ENCODE measurements at places on chromosomes 5 and 9.

GRCh38 chr9:128322404-128323211 lies at the start of the genes COQ4 and TRUB2:
Gene COQ4, plus strand, starts transcription at chr9:128322839. Its CDS starts 20 bp downstream, at chr9:128322859.
Gene TRUB2, minus strand, starts transcription at chr9:128322447. Its CDS starts 39 bp downstream, at chr9:128322408.
- peak; percentile 93 for DNase-seq

GRCh38 chr5:135034236-135034962 lies 371 bp upstream of the PITX1 start:
- DNase-seq: no peak

GRCh38 chr5:145237843-145238242 lies 597.3 kb downstream of the PRELID2 start:
- no peak for DNase-seq

DNA sequence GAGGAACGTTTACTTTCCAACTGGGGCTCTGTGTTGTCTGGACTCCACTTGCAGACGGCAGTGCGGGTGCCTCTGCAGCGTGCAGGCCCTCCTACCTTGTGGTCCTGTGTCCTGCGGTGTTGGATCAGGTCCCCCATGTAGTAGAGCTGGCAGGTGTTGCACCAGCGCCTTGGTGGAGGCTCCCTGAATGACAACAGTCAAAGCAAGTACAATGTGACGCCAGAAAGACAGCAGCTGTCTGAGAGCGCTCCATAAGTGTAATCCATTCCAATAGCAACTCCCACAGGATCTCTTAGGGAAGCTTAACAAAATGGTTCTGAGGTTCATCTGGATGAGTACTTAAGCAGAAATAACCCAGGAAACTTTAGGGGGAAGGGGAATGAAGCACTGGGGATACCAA lies 9.9 kb downstream of the BBLN start:
- no peak for DNase-seq

DNA sequence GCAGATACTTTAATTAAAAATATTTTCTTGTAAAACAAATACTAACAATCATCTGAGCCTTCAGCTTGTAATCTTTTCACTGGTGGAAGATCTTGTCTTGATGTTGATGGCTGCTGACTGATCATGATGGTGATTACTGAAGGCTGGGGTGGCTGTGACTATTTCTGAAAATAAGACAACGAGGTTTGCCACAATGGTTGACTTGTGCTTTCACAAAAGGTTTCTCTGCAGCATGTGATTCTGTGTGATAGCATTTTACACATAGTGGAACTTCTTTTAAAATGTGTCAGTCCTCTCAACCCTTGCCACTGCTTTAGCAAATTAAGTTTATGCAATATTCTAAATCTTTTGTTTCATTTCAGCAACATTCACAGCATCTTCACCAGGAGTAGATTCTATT lies 461.0 kb downstream of the CCDC171 start:
- no peak for DNase-seq

GRCh38 chr5:12003680-12004079 lies 99.4 kb upstream of the CTNND2 start:
- DNase-seq: no peak

DNA sequence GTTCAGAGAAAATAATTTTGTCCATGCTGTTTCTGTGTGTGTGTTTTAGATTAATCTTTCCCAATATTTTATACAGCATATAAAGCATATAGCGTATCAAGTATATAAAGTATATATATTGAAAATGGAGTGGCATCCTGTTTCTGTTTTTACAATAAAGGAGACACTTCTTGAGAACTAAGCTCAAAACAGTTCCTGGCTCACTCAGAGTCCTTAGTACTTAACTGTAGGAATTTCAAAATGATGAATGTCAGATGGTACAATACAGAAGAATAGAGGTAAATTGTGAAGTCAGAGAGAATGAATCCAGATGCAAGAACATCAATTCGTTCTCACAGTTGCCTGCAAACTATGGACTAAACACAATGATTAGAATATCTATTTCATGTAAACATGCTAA lies 68.7 kb upstream of the TAS2R1 start:
- DNase-seq: no peak

- no peak for DNase-seq
Measured at GRCh38 chr9:117548556-117548955, 133.7 kb upstream of the ASTN2 start.

GRCh38 chr9:127854960-127855359 lies 502 bp upstream of the ENG start:
- DNase-seq: no peak

GRCh38 chr5:172648013-172648381 lies 6.9 kb downstream of the NEURL1B start:
- DNase-seq: no peak

- DNase-seq: no peak
Measured at GRCh38 chr9:19939734-19940278, 151.0 kb upstream of the SLC24A2 start.

- DNase-seq: peak; percentile 3
Measured at GRCh38 chr9:7756088-7756487, 43.5 kb downstream of the DMAC1 start.

GRCh38 chr5:3098821-3099220 lies 347.3 kb upstream of the IRX2 start:
- no peak for DNase-seq

- DNase-seq: no peak
Measured at GRCh38 chr5:2997179-2997578, 245.7 kb upstream of the IRX2 start.

- no peak for DNase-seq
Measured at GRCh38 chr9:17600962-17601593, 22.2 kb downstream of the SH3GL2 start.

GRCh38 chr9:76717176-76717575 lies 47.1 kb upstream of the PCA3 start:
- no peak for DNase-seq

DNA sequence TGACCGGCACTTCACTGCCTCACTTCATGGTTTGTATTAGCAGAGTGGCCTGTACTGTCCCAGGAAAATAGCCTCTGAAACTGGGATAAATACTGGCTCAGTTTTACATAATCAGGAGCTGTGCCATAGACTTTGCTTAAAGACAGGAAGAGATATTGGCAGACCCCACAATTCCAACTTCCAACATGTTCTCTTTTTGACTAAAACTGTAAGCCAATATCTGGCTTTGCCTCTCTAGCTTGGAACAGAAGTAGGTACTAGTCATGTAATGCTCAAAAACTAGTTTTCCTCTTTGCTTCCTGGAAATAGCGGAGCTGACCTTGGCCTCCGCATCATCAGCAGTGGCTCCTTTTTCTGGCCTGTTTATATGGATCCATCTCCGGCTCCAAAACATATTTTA lies 276.9 kb downstream of the CDH9 start:
- no peak for DNase-seq

DNA sequence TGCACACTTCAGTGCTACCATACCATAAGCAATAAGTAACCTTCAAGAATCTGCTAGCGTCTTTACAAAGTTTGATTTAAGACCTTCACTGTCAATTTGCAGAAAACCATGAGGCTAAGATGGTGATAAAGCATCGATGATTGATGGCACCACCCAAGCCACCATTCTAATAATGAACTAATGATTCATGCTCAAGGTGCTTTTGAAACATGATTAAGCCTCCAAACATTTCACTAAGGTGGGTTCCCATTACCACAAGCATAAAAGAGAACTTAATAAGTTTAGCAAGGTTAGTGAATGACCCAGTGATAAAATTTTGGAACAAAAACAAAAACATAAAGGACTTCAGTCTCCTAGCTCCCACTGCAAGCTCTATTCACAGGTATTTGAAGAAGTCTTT lies 214.7 kb downstream of the FBXL17 start:
- no peak for DNase-seq

DNA sequence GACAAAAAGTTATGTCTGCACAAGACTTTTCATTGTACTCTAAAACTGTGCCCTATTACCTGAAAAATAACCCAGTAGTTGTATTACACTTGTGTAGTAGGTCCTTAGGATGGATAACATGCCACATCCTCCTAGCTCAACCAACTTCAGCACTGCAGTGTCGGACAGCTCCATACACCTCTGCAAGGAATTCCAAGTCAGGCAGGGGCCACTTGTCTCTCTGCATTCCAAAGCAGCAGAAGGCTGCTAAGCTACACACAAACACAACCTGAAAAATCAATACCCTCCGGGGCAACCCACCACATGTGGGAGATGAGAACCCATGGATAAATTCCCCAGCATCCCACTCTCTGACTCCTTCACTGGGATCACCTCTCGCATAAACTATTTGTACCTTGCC lies 50.2 kb downstream of the MED10 start:
- no peak for DNase-seq

- DNase-seq: no peak
Measured at GRCh38 chr9:83511051-83511450, 27.1 kb downstream of the FRMD3 start.

DNA sequence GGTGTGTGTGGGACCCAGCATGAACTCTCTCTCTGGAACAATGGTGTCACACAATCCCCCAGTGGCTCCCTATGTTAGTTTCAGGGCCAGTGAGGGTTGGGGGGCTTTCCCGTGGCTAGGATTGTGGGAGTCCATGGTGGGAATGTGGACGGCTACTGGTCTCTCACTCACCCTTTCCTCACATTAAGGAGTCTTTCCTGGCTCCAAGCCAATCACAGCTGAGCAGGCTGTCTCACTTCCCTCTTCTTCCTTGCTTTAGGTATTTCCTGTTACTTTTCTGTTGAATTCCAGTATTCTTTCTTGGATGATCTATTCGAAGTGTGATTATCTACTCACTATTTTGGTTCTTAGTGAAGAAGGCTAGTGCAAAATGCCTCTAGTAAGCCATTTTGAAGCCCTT lies 324.4 kb upstream of the MPDZ start:
- DNase-seq: no peak

GRCh38 chr9:124676159-124676551 lies 95.0 kb downstream of the NR6A1 start:
- no peak for DNase-seq

DNA sequence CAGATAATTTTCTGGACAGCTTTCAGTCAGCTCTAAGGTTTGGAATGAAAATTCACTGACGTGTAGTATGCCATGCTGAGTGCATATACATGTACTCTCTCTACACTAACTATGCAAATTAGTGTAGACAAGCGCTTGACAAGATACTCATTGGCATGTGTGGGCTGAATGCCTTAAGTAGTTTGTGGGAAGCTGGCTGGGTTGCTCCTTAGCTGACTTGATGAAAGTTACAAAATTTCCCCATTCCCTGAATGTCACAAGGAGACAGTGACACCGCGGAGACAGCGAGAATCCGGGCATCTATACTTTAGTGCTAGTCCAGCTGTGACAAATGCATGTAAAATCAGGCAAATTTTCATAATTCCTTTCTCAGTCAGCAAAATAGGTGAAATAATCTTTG lies 51.6 kb upstream of the C5orf46 start:
- no peak for DNase-seq

DNA sequence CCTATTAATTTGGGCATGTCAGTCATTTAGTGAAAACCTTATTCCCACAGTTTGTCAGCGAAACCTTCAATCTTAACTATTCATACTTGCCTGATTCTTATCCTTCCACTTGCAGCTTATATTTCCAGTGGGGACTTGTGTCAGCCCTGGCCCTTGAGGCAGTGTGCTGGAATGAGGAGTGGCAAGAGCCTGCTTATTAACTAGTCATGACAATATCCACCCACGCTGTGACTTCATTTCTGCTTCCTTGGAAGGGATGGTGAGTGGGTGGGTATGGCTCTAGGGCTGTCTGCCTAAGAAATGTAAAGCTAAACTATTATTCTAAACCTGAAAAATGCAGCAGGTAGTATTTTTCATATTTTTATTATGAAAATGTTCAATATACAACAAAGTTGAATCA lies 34.0 kb upstream of the LURAP1L start:
- no peak for DNase-seq

- DNase-seq: peak; percentile 99
Measured at GRCh38 chr9:34458013-34458958, at the start of the genes DNAI1 and FAM219A. Gene DNAI1, plus strand, starts transcription at chr9:34458805. Its CDS starts 201 bp downstream, at chr9:34459006. Gene FAM219A, minus strand, starts transcription at chr9:34458570. Its CDS starts 307 bp downstream, at chr9:34458263.

DNA sequence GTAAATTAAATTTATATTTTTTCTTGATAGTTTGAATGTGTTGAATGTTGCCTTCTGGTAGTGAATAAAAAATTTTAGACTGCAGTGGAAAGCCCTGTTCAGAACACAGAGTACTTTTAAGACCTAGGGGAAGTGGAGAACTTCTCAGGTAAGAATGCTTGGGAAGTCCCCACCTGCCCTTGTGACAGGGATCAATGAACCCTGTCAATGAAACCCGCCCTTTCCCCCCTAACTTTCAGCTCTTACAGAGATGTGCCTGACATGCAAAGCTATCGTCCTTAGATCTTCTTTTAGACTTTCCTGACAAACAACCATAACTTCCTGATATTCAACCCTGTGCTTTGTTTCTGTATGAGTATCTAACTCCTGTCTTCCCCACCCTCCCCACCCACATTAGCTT lies 562.7 kb downstream of the TLE4 start:
- no peak for DNase-seq
